ENCODE measurements at places on chromosomes 11 and 22.

DNA sequence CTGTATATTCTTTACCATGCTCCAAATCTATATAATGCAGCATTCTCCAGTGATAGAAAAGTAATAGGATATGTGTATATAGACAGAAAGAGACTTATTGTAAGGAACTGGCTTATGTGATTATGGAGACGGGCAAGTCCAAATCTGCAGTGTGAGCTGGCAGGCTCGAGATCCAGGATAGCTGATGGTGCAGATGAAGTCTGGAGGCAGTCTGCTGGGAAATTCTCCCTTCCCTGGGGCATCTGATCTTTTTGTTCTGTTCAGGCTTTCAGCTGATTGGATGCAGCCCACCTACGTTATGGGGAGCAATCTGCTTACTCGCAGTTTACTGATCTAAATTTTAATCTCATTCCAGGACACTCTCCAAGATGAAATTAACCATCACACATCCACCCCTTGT is 73.2 kb downstream of the GRK3 start:
- no peak for DNase-seq

DNA sequence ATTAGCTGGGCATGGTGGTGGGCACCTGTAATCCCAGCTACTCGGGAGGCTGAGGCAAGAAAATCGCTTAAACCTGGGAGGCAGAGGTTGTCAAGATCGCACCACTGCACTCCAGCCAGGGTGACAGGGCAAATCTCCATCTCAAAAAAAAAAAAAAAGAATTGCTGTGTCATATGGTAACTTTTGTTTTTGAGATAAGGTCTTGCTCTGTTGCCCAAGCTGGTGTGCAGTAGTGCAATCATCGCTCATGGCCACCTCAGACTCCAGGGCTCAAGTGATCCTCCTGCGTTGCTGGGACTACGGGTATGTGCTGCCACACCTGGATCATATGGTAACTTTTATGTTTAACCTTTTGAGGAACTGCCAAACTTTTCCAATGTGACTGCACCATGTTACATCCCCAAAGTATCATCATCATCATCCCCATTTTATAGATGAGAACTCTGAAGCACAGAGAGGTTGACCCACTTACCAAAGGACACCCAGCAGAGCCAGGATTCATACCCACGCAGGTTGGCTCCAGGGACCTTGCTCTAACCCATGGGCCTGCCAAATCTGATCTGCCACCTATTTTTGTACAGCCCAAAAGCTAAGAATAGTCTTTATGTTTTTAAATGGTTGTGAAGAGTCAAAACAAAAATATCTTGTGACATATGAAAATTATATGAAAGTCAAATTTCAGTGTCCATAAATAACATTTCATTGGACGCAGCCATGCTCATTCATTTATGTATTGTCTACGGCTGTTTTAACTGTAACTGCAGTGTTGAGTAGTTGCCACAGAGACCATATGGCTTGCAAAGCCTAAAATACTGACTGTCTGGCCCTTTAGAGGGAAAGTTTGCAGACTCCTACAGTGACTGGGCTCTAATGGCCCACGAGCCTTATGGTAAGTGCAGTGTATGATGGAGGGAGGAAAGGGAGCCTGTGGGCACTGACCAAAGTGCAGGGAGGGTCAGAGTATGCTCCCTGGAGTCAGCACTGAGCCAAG is 45.3 kb downstream of the GDPD5 start:
- DNase-seq, result no peak

- DNase-seq, result no peak
These were observed 71.8 kb upstream of the PAX6 start for GRCh38 chr11:31882951-31883392.

DNA sequence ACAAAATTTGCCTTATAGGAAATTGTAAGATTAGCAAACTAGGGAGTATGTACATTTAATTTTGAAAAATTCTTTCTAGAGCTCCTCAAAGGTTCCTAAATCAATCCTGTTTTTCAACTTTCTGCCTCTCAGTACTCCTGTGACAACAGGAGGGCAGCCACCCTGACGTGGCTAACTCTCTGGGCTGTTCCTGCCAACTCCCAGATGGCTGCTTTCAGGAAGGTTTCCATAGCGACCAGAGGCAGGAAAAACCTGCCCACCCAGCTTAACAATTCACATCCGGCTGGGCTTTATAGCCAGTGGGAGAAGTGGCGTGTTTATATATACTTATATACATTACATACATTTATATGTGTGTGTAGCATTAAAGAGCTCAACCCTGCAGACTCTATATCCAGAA is 26.5 kb downstream of the SGSM3 start:
- DNase-seq, result no peak

DNA sequence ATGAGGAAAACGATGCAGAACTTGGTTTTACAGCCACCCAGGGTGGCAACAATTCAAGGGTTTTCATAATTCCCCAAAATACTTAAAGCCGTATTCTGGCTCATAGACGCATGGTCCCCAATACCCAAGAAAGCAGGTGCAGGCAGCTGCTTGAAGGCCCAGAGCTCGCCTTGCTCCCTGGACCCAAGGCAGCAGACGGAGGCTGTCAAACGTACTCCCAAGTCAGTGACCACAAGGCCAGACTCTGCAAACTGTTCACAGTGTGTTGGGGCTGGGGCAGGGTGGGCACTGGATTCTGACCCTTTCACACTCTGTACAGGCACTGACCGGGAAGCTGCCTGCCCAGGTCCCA is 21.5 kb downstream of the TMEM184B start:
- DNase-seq, result no peak

- peak; percentile 49 for DNase-seq
These were observed 55.3 kb upstream of the CD44 start for GRCh38 chr11:35083431-35084238.

GRCh38 chr11:33564856-33565453 is 135.7 kb downstream of the C11orf91 start:
- no peak for DNase-seq

DNA sequence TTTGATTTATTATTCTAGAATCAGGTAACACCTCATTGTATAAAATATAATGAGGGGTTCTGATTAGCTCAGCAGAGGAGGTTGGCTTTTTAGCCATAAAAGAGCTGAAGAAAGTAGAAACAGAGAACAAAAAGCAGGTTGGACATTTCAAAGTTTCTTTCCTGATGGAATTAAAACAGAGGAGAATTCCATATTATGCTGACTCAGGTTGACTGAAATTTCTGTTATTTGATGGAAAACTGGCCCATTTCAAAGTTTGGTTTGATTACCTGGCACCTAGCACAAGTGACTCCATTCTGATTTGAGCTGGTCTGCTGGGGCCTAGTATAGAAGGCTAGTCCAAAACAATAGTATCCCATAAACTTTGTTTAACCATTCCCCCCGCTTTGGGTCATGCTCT is 24.9 kb downstream of the OR56B4 start:
- DNase-seq, result no peak

Data from activated gamma-delta T cell treated with Interleukin-2 at 50 U/mL for 16 hours (primary cell).